ENCODE measurements at places on chromosomes 12 and 14. TPM values are rescaled to one million over a fixed set of nuclear protein-coding genes. Genes with fewer than 3 reads are reported as not detected.

The LYSET gene
- 25.6 TPM for total RNA-seq

The TSPAN9 gene
- total RNA-seq = 21.8 TPM

The ARF3 gene
- total RNA-seq = 238 TPM

The PIANP gene
- total RNA-seq = 8.2 TPM

The SLC6A13 gene
- 0.37 TPM for total RNA-seq

The FBLN5 gene
- 4.0 TPM for total RNA-seq

The NPAS3 gene
- total RNA-seq = 3.2 TPM

The BHLHE41 gene
- 7.6 TPM for total RNA-seq

The KRT85 gene
- total RNA-seq = not detected

The NKX2-1 gene
- not detected for total RNA-seq

The DTX3 gene
- total RNA-seq = 52.4 TPM

The PTPRO gene
- 0.57 TPM for total RNA-seq

The TOMM20L gene
- not detected for total RNA-seq

The HSPA2 gene
- 40.7 TPM for total RNA-seq

The CYP27B1 gene
- 3.2 TPM for total RNA-seq

The YY1 gene
- 83.1 TPM for total RNA-seq

The RESF1 gene
- 79.9 TPM for total RNA-seq

The HAL gene
- total RNA-seq = 0.23 TPM

All from WTC11 (cell line).